ENCODE measurements at places on chromosomes 7 and 10. TPM values are rescaled to one million over a fixed set of nuclear protein-coding genes. Genes with fewer than 3 reads are reported as not detected.

DNA sequence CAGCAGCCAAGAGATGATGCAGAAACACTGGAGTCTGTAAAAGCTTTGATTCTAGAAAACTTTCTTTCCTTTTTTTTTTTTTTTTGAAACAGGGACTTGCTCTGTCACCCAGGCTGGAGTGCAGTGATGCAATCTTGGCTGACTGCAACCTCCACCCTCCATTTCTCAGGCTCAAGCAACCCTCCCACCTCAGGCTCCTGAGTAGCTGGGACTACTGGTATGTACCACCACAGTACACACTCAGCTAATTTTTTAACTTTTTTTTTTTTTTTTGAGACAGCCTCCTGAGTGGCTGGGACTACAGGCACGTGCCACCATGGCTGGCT lies 17.0 kb upstream of the BAG3 start:
- no peaks in the 10 kb centered on the region for H3K27me3 ChIP-seq
- H3K27ac ChIP-seq, result peak overlapping the region; percentile 26
- H3K36me3 ChIP-seq, result no peaks in the 10 kb centered on the region

The FFAR4 gene
- 0.16 TPM for total RNA-seq

DNA sequence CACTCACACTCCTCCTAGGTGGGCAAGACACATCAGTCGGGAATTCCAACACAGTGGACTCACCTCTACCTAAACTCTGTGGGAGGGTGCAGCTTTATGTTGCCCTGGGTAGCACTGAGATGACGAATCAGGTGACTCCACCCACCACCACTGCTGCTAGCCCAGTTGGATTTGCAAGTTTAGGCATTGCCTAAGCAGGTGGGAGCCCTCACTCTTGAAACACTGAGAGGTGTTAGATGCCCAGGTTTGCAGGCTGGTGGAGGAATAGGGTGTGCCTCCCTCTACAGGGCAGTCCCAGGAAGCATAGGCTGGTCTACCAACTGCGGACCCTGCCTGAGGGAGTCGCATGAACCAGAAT lies 708.9 kb downstream of the POM121L12 start:
- H3K4me1 ChIP-seq, result no peaks in the 10 kb centered on the region
- no peak overlapping the region for H3K4me3 ChIP-seq
- H3K27me3 ChIP-seq, result no peaks in the 10 kb centered on the region
- no peak for DNase-seq
- no peak overlapping the region for H3K27ac ChIP-seq
- H3K36me3 ChIP-seq, result no peaks in the 10 kb centered on the region

DNA sequence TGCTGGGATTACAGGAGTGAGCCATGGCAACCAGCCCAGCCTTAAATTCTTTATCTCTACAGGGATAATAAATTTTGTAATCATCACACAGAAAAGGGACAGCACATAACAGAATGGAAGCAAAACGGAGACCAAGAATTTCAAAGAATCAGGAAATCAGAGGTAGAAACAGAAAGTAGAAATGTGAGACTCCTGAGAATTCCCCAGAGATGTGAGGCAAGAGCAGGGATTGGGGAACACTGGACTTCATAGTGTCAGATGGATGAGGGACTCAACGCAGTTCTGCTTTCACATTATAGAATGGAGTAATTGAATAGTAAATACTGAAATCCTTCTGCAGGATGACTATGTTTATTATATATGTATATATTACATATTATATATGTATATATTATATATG lies 52.5 kb upstream of the MPP7 start:
- no peaks in the 10 kb centered on the region for H3K27me3 ChIP-seq
- DNase-seq, result no peak
- H3K4me1 ChIP-seq, result peaks cover 7% of the 10 kb centered on the region
- H3K4me3 ChIP-seq, result no peak overlapping the region

The CROT gene
- 57.4 TPM for total RNA-seq

The IDI2 gene
- not detected for total RNA-seq

- H3K27me3 ChIP-seq, result no peaks in the 10 kb centered on the region
- no peak overlapping the region for H3K4me3 ChIP-seq
- no peaks in the 10 kb centered on the region for H3K36me3 ChIP-seq
- H3K27ac ChIP-seq, result no peak overlapping the region
- DNase-seq, result peak; percentile 37
These were observed 22.8 kb upstream of the TTYH3 start for GRCh38 chr7:2608921-2609411.

- peak; percentile 24 for DNase-seq
- peaks cover 30% of the 10 kb centered on the region for H3K4me1 ChIP-seq
- no peaks in the 10 kb centered on the region for H3K27me3 ChIP-seq
- peak overlapping the region; percentile 98 for H3K27ac ChIP-seq
- peak overlapping the region; percentile 62 for H3K4me3 ChIP-seq
These were observed 1.0 kb downstream of the NT5C2 start for GRCh38 chr10:103192089-103192450.

- H3K36me3 ChIP-seq, result no peaks in the 10 kb centered on the region
- H3K4me3 ChIP-seq, result no peak overlapping the region
- no peaks in the 10 kb centered on the region for H3K4me1 ChIP-seq
- DNase-seq, result no peak
- H3K27me3 ChIP-seq, result no peaks in the 10 kb centered on the region
These were observed 17.7 kb downstream of the ZNF277 start for GRCh38 chr7:112224186-112224585.

The SLC18A2 gene
- total RNA-seq, result 0.76 TPM

DNA sequence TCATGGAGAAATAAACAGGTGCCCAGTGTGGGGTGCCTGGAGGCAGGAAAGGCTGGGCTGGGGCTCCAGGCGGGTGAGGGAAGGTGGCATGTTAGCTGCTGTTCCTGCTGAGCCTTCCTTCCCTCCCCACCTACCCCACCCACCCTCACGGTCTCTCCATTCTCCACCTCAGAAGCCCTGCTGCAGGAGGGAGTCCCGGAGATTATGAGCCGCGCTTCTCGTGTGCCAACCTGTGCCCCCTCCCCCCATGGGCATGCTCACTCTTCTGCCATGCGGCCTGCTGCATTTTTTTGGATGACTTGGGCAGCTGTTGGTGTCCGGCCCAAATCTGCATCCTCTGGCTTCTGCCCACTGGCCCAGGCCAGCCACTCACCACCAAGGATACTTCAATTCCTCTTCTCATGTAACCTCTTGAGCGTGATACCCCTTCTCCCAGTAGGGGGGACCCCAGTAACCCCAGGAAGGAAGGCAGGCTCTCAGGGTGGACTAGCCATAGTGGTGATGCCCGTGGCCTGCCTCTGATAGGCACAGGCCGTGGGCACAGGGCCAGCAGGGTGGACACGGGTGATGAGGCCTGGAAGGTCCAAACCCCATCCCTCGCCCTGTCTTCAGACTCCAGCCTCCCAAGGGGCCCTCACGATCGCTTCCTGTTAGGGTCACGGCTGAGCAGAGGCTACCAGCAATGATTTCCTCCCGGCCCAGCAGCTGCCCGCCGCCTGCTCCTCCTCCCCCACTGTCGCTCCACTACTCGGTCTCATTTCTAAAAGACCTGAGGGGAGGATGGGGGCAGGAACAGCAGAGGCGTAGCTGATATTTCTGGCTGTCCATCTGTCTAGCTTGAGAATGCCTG lies 27.8 kb downstream of the UNC5B start:
- DNase-seq, result no peak
- H3K4me1 ChIP-seq, result peaks cover 68% of the 10 kb centered on the region
- no peaks in the 10 kb centered on the region for H3K36me3 ChIP-seq
- no peak overlapping the region for H3K4me3 ChIP-seq
- H3K27ac ChIP-seq, result peak overlapping the region; percentile 74

The ADCY1 gene
- 2.9 TPM for total RNA-seq
